ENCODE measurements at places on chromosomes 11 and 22. TPM values are rescaled to one million over a fixed set of nuclear protein-coding genes. Genes with fewer than 3 reads are reported as not detected.
A peak's percentile ranks its signal among the peaks of the same experiment; 100 is the strongest.

MISFA gene
- total RNA-seq, result 3.6 TPM

TRIM66 gene
- total RNA-seq, result 25.7 TPM

RAB3IL1 gene
- total RNA-seq, result 14.6 TPM

TUBA8 gene
- total RNA-seq, result 1.1 TPM

GVQW3 gene
- total RNA-seq, result 3.4 TPM

TNRC6B gene
- 63.2 TPM for total RNA-seq

ACCS gene
- total RNA-seq, result 39.0 TPM

ANGPTL5 gene
- not detected for total RNA-seq

C11orf54 gene
- total RNA-seq, result 101 TPM

GRCh38 chr11:12285811-12286222 is 91.6 kb upstream of the PARVA start:
- no peaks in the 10 kb centered on the region for H3K27me3 ChIP-seq
- H3K36me3 ChIP-seq, result no peaks in the 10 kb centered on the region
- no peak overlapping the region for H3K4me3 ChIP-seq
- no peak overlapping the region for H3K27ac ChIP-seq

GRCh38 chr11:116148056-116148455 is 624.7 kb downstream of the BUD13 start:
- H3K27me3 ChIP-seq, result no peaks in the 10 kb centered on the region
- no peak for DNase-seq
- no peak overlapping the region for H3K27ac ChIP-seq
- H3K4me1 ChIP-seq, result no peaks in the 10 kb centered on the region
- no peaks in the 10 kb centered on the region for H3K36me3 ChIP-seq

- H3K4me1 ChIP-seq, result peaks cover 29% of the 10 kb centered on the region
- peak overlapping the region; percentile 83 for H3K27ac ChIP-seq
- H3K27me3 ChIP-seq, result no peaks in the 10 kb centered on the region
- no peaks in the 10 kb centered on the region for H3K36me3 ChIP-seq
- peak overlapping the region; percentile 42 for H3K4me3 ChIP-seq
Observed at GRCh38 chr11:9568854-9569587, 4.4 kb upstream of the WEE1 start.

GRCh38 chr11:47398011-47398410 is 10.4 kb upstream of the SLC39A13 start:
- H3K4me3 ChIP-seq, result no peak overlapping the region
- no peaks in the 10 kb centered on the region for H3K4me1 ChIP-seq
- H3K27ac ChIP-seq, result no peak overlapping the region

- H3K36me3 ChIP-seq, result no peaks in the 10 kb centered on the region
- H3K4me1 ChIP-seq, result no peaks in the 10 kb centered on the region
- no peak overlapping the region for H3K27ac ChIP-seq
- no peak overlapping the region for H3K4me3 ChIP-seq
Observed at GRCh38 chr11:90284171-90284570, 61.3 kb upstream of the CHORDC1 start.

DNA sequence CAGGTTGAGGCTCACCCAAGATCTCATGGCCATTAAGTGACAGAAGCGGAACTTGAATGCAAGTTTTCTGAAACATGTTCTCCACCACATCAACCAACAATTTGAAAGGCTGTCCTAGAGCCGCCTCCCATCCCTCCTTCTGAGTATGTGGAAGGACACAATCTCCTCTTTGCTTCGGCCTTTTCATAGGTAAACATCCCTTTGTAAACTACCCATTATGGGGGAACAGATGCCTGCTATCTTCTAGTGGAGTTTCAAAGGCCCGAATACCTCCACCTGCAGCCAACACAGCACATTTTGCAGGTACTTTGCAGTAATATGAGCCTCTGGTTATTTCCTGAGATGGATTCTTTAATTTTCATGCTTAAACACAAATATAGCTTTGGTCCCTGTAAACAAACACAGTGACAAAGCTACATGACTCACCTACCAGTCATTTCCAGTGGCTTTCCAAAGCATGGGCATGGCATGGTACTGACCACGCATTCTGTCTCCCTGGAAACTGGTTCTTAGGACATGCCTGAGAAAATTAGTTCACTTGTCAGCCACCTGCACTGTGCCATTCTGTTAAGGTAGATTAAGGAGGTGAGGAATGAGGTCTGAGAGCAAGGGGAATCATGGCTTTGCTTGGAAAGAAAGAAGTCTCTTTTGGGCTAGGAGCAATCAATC is 60.2 kb downstream of the EHF start:
- no peak overlapping the region for H3K27ac ChIP-seq
- no peaks in the 10 kb centered on the region for H3K36me3 ChIP-seq
- DNase-seq, result no peak
- no peak overlapping the region for H3K4me3 ChIP-seq
- no peaks in the 10 kb centered on the region for H3K27me3 ChIP-seq

DNA sequence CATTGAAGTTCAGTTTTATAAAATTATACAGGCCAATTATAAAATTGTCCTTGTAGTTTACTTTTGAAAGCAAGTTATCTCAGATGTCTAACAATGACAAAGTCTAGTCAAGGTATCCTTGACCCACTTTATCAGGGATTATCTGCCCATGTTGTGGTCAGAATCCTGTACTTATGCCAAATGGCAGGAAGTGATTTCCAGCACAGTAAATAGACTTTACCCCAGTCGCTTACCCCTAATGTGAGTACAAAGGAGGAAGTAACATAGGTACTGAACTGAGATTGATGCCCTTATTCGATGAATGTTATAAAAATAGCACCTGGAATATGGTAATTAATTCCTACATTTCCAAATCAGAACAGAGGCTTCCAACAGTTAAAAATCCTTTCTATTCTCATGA is 355.7 kb downstream of the CNTN5 start:
- no peak overlapping the region for H3K27ac ChIP-seq
- H3K4me1 ChIP-seq, result no peaks in the 10 kb centered on the region

- H3K36me3 ChIP-seq, result no peaks in the 10 kb centered on the region
- no peaks in the 10 kb centered on the region for H3K27me3 ChIP-seq
- peak; percentile 85 for DNase-seq
- H3K4me1 ChIP-seq, result peaks cover 17% of the 10 kb centered on the region
- peak overlapping the region; percentile 98 for H3K4me3 ChIP-seq
Observed at GRCh38 chr11:72721689-72722049, 30.5 kb downstream of the ARAP1 start.

GRCh38 chr11:117814204-117814765 is 10.3 kb downstream of the FXYD2 start:
- no peak for DNase-seq
- no peaks in the 10 kb centered on the region for H3K36me3 ChIP-seq
- H3K4me1 ChIP-seq, result peaks cover 44% of the 10 kb centered on the region
- peak overlapping the region; percentile 98 for H3K27ac ChIP-seq

GRCh38 chr11:1218788-1219445 is 3.9 kb upstream of the MUC5B start:
- no peaks in the 10 kb centered on the region for H3K36me3 ChIP-seq
- no peak overlapping the region for H3K4me3 ChIP-seq
- H3K4me1 ChIP-seq, result no peaks in the 10 kb centered on the region
- H3K27ac ChIP-seq, result no peak overlapping the region
- no peak for DNase-seq
- H3K27me3 ChIP-seq, result no peaks in the 10 kb centered on the region

- H3K36me3 ChIP-seq, result no peaks in the 10 kb centered on the region
- no peak overlapping the region for H3K4me3 ChIP-seq
Observed at GRCh38 chr22:29201782-29202181, 3.9 kb upstream of the EMID1 start.

DNA sequence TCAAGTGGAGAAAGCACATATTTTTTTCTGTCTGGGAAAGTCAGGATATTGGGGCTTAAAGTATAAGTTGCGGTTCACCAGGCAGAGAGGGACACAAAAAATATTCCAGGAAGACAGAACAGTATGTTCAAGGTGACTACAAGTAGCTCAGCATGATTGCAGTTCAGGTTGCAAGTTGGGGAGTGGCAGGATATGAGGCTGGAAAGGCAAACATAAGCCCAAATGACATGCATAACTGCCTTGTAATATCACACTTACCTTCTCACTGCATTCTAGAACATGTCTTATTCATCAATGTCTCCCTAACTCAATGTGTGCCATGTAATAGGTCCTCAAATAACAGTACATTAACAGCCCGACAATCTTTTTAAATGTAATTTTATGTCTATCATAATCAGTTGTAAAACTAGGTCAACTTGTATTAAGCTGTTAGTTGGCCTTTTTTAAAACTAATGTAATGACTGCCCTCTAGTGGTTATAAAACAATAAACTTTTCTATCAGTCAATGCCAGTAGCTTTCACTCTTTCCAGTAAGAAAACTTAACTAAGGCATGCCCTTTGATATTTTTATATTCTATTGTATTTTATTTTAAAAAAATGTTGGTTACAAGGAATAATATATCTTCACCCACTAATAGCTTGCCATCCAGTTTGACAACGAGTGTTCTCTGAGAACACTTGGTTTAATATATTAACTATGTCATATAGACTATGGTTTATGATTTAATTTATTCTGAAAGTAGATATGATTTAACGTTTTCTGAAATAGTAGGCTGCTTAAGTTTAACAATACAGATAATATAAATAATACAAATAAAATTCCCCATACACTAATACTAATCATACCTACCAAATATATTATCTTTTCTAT is 39.4 kb upstream of the CFAP300 start:
- H3K27ac ChIP-seq, result no peak overlapping the region
- H3K4me1 ChIP-seq, result no peaks in the 10 kb centered on the region
- no peaks in the 10 kb centered on the region for H3K36me3 ChIP-seq
- no peaks in the 10 kb centered on the region for H3K27me3 ChIP-seq
- peak; percentile 22 for DNase-seq

- no peaks in the 10 kb centered on the region for H3K36me3 ChIP-seq
- no peaks in the 10 kb centered on the region for H3K4me1 ChIP-seq
- DNase-seq, result no peak
- no peaks in the 10 kb centered on the region for H3K27me3 ChIP-seq
- H3K27ac ChIP-seq, result no peak overlapping the region
- no peak overlapping the region for H3K4me3 ChIP-seq
Observed at GRCh38 chr11:102680945-102681344, 24.6 kb downstream of the MMP27 start.

DNA sequence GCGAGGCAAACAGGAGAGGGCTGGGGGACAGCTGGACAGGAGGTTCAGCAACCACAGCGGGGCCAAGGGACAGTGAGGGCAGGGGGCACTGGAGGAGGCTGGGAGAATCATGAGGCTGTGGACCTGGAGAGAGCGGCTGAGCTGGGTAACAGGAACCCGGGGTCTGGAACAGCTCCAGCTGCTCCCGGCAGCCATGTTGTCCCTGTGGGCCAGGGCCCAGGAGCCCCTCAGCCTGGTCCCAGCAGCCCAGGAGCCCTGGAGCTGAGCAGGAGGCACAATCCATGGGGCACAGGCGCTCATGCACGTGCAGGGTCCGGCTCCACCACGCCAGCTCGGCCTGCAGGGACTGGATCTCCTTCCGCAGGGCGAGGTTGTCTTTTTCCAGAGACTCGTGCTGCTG is 7.4 kb downstream of the BATF2 start:
- peak overlapping the region; percentile 43 for H3K4me3 ChIP-seq
- no peaks in the 10 kb centered on the region for H3K27me3 ChIP-seq
- no peak for DNase-seq
- peak overlapping the region; percentile 9 for H3K27ac ChIP-seq

DNA sequence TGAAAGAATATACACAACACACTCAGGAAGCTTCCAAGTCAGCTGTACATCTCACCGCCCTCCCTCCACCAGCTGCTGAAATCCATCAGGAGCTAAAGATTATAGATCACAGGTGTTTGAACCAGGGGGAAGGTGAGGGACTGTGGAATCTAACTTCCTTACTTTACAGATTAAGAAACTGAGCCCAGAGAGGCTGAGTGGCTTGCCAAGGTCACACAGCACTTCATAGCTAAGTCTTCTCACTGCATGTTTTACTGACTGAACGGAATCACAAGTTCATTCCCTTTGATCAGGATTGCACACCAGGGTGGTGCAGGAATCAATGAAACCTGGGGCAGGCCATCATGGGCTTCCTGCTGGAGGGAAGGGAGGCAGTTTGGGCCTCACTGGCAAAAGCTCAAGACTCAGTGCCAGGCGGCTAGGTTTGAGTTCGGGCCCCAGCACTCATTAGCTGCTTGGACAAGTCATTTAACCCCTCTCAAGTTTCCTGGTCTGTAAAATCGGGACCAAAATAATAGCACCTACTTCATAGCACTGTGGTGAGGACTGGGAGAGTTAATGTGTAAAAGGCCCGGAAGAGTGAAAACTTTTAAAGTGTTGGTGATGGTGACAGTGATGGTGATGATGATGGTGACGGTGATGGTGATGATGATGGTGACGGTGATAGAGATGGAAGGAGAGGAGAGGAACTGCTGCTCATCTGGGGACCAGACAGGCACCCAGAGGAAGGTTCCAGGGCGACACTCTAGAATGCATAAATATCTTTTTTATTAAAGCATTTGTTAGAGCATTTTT is 8.2 kb downstream of the CD5 start:
- H3K27ac ChIP-seq, result no peak overlapping the region
- H3K36me3 ChIP-seq, result no peaks in the 10 kb centered on the region
- H3K4me3 ChIP-seq, result no peak overlapping the region

DNA sequence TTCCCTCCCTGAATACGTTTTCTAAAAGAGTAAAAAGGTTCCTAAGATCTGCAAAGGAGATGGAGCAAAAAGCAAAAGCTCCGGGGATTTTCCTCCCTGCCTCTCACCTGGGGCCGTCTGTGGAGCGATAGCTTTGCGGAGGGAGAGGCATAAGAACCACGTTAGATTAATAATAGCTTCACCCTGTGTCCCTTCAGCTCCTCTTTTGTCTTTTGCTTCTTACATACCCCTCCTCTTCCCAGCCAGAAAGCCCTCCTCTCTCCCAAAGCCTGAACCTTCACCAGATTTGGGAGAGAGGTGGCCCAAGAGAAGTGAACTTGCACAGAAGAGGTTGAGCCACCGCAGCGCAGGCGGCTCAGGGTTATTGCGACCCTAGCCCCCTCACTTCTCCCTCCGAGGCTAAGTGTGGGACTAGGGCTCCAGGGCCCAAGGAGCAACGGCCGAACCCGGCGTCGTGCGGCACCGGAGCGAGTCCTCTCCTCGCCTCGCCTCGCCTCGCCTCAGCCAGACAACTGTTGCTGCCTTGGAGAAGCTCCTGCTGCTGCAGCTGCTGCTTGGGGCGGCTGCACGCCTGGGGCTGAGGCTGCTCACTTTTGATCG is 97.6 kb upstream of the HSD17B12 start:
- no peak overlapping the region for H3K4me3 ChIP-seq
- no peaks in the 10 kb centered on the region for H3K36me3 ChIP-seq
- H3K27ac ChIP-seq, result no peak overlapping the region
- no peaks in the 10 kb centered on the region for H3K4me1 ChIP-seq
- peaks cover 45% of the 10 kb centered on the region for H3K27me3 ChIP-seq
- DNase-seq, result no peak

DNA sequence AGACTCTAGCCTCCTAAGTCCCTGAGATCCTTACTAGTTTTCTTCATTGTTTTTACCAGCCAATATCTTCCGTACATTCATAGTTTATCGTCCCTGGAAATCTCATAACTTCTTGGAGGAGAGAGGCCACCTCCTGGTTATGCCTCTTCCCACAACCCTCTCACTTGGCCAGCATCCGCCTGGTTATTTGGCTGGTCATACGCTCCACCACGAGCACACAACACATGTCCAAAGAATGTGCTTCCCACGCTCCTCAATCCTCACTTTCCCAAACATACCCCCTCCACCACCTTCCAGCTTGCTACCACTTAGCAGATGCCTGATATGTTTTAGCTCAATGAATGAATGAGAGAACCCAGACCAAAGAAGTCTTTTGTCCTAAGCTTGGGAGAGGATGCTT is 83.5 kb upstream of the EIF3D start:
- H3K4me3 ChIP-seq, result no peak overlapping the region
- no peaks in the 10 kb centered on the region for H3K27me3 ChIP-seq
- H3K4me1 ChIP-seq, result no peaks in the 10 kb centered on the region
- no peak for DNase-seq
- no peaks in the 10 kb centered on the region for H3K36me3 ChIP-seq
- H3K27ac ChIP-seq, result no peak overlapping the region
